Epithelial cell of proximal tubule (primary cell): ENCODE measurements at places on chromosomes 7 and 10.

- no peak for DNase-seq
Observed at GRCh38 chr10:77496941-77497420, 140.6 kb downstream of the KCNMA1 start.

DNA sequence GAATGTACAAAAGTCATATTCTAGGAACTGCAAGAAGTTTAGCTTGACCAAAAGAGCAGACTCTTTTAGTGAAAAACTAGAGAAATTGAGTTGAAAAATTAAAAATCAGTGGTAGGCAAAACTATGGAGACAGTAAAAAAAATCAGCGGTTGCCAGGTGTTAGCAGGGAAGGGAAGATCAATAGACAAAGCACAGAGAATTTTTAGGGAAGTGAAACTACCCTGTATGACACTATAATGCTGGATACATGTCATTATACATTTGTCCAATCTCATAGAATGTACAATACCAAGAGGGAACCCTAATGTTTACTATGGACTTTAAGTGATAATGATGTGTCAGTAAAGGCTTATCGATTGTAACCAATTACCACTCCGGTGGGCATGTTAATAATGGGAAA, 761.9 kb downstream of the MAGI2 start:
- no peak for DNase-seq

- no peak for DNase-seq
Observed at GRCh38 chr10:32953277-32953927, 4.6 kb downstream of the ITGB1 start.

DNA sequence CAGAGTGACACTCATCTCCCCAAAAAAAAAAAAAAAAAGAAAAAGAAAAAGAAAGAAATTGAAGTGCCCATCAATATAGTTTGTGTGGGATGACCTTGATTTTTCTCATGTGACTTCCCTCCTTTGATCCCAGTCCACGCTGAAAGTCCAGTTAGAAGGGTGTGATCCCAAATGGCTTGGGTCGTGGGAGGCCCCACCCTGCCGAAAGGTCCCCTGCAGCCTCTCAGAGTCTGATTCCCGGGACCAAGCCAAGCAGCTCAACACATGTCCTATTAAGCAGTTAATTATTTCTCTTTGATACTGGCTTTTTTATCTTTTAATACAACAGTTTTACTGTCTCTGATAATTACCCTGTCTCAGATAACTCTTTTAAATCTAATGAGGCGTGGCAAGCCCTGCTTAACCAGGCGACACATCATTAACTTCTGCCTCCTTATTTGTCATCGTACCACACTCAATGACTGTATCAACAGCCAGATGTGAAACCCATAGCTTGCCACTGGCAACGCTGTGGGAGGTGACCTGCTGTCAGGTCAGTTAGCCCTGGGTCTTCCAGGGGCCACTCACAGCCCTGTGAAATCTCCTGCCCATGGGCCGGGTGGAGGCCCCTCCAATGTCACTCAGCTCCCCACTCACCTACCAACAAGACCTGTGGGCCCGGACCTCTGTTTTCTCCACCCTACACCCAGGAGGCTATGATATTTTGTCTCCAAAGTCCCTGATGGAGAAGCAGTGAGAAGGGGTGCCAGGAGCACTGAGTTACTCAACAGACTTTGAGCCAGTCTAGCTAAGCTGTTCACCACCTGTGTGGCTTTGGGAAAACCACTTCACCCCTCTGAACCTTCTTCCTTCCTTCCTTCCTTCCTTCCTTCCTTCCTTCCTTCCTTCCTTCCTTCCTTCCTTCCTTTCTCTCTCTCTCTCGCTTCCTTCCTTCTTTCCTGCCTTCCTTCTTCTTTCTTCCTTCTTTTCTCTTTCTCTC, 110.0 kb upstream of the SFMBT2 start:
- no peak for DNase-seq

DNA sequence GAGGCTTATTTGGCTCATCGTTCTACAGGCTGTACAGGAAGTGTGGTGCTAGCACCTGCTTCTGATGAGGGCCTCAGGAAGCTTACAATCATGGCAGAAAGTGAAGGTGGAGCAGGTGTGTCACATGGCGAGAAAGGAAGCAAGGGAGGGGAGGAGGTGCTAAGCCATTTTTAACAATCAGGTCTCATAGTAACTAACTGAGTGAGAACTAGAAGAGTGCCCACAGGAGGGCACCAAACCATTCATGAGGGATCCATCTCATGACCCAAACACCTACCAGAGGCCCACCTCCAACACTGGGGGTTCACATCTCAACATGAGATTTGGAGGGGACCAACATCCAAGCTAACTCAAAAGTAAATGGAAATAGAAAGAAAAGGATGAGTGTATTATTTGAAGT, 78.1 kb downstream of the CXCL12 start:
- no peak for DNase-seq

DNA sequence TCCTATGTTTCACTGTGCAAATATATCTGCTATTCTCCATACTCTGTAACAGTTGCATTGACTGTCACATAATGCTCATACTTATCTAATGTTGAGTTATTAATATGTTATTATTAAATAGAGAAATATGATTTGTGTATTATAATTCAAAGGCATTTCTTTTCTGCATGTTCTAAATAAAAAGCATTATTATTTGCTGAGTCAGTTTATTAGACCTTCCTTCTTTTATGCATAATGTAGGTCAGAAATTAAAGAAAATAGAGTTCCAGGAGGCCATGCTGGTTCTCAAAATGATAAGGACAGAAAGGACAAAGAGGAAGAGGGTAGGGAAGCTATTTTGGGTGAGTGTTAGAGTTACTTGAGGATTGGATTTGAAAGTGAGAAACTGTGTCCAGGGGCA, 50.7 kb downstream of the CYP2C9 start:
- DNase-seq: no peak

DNA sequence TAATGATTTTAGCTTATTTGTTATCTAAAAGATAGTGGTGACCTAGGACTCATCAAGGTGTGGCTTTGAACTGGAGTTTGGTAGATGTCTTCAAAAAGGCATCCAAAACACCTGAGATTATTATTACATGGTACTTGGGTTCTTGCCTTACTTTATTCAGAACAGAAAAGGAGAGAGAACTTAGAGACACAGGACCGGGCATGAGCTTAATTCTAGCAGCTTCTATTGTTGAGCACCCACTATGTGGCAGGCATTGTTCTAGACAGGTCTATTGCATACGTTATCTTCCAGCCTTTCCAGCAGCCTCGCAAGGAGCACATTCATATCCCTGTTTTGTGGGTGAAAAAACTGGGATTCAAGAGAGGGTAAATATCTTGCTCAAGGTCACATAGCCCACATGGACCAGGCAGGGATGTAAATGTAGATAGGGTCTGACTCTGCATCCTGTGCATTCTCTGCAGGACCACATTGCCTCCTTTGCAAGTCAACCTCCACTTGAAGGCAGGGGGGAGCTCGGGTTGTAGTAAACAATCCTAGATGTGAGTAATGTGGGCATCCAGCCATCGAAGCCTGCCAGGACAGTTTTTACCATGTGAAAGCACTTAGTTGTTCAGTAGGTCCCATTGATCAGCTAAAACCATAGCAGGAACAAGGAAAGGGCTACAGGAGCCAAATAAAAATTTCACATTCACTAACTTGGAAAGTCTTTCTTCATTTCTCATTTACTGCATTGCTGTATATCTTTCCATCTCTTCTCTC, 551.4 kb downstream of the LRMDA start:
- DNase-seq: no peak

- DNase-seq: no peak
Observed at GRCh38 chr10:73229567-73229966, 17.5 kb downstream of the DNAJC9 start.

DNA sequence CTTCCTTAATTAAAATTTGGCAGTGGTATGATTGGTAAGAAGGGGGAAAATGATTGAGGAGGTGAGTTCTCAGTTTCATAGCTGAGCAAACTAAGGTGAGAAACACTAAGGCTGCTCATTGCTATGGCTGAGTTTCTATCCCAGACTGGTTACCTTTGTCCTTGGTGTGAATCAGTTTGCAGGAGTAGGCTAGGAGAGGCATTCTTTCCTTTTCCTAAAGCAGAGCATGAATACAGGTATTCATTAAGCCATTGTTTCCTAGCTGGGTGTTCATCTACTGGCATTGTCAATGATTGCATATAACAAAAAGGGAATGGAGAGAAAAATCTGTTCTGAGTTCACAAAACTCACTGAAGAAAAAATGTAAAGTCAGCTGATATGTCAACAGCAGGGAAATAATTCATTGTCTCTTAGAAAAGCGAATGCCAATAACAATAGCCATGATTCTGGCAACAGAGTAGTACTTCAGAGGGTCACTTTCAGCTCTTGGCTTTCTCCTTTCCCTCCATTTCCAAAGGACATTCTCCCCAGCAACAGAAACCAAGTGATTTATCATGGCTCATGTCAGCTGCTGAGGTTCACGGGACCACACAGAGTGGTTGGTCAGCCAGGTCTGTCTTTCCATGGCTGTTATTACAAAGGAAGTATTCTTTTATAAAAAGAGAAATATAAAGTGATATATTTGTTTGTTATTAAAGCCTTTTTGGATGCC, 234.0 kb downstream of the BICC1 start:
- DNase-seq: no peak

- no peak for DNase-seq
Observed at GRCh38 chr10:77836299-77836820, 90.2 kb downstream of the DLG5 start.
